Endothelial cell (in vitro differentiated cells): ENCODE measurements at places on chromosomes 5 and 9.

- no peak for DNase-seq
- no peaks in the 10 kb centered on the region for H3K27me3 ChIP-seq
- no peaks in the 10 kb centered on the region for H3K36me3 ChIP-seq
Measured at GRCh38 chr5:155290937-155291336, 277.4 kb downstream of the KIF4B start.

- H3K27ac ChIP-seq, result no peak overlapping the region
- H3K27me3 ChIP-seq, result peaks cover 1% of the 10 kb centered on the region
- H3K4me3 ChIP-seq, result no peak overlapping the region
- H3K4me1 ChIP-seq, result peaks cover 3% of the 10 kb centered on the region
- no peak for DNase-seq
- H3K36me3 ChIP-seq, result no peaks in the 10 kb centered on the region
Measured at GRCh38 chr9:27469550-27469949, 54.5 kb upstream of the IFNK start.

DNA sequence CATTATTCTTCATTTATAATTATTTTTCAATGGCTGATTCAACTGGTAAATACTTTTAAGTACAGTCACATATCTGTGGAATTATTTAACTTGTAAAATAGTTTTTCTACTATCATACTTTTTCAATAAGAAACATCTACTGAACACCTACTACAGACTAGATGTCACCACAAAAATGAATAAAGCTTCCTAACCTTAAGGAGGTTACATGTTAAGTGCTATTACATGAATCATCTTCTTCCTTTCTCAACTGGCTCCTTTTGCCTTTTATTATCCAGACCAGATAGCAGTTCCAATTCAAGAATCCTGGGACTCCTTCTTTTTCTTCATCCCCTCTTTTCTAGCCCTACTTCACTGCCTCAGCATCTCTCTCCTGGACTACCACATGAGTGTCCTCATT is 4.7 kb downstream of the PGGT1B start:
- DNase-seq, result no peak
- no peak overlapping the region for H3K27ac ChIP-seq
- peaks cover 27% of the 10 kb centered on the region for H3K4me1 ChIP-seq
- no peaks in the 10 kb centered on the region for H3K27me3 ChIP-seq
- no peak overlapping the region for H3K4me3 ChIP-seq

GRCh38 chr9:109751253-109751652 is 28.7 kb upstream of the PALM2AKAP2 start:
- no peak overlapping the region for H3K27ac ChIP-seq
- no peak for DNase-seq
- H3K27me3 ChIP-seq, result peaks cover 7% of the 10 kb centered on the region
- no peak overlapping the region for H3K4me3 ChIP-seq
- H3K36me3 ChIP-seq, result no peaks in the 10 kb centered on the region
- H3K4me1 ChIP-seq, result peaks cover 7% of the 10 kb centered on the region

DNA sequence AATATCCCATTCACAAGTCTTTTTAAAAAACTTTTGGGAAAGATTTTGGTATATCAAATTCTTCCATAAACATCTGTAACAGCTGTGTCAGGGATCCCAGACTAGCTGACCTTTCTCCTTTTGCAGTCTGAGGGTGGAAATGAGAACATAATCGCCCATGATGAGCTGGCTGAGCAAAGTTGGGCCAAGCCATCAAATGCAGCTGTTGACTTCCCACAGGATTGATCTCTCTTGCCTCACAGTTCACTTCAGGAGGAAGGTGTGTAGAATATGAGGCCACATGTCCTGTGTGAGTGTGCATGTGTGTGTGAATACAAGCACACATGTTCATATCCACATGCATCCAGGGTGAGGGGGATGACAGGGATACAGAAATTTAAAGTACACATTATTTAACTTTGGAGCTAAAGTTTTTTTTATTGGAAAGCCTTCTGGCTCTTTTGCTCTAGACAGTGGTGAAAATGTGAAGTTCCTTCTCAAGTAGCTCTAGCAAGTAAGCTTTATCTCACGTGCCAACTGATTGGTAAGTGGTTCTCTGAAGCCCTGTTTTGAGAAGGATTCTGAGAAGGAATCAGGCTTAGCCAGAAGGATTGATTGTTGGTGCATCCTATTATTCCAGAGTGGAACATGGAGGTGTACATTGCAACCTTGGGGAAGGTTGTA is 468.8 kb upstream of the DMAC1 start:
- H3K4me3 ChIP-seq, result no peak overlapping the region
- no peak for DNase-seq
- no peaks in the 10 kb centered on the region for H3K4me1 ChIP-seq
- no peaks in the 10 kb centered on the region for H3K27me3 ChIP-seq
- H3K27ac ChIP-seq, result no peak overlapping the region

GRCh38 chr5:108125771-108126511 is 256.0 kb downstream of the FBXL17 start:
- no peaks in the 10 kb centered on the region for H3K36me3 ChIP-seq
- no peaks in the 10 kb centered on the region for H3K4me1 ChIP-seq
- H3K27me3 ChIP-seq, result no peaks in the 10 kb centered on the region
- no peak overlapping the region for H3K27ac ChIP-seq

- no peak for DNase-seq
- H3K4me3 ChIP-seq, result no peak overlapping the region
- no peaks in the 10 kb centered on the region for H3K36me3 ChIP-seq
- H3K27me3 ChIP-seq, result peaks cover 8% of the 10 kb centered on the region
Measured at GRCh38 chr5:154612666-154613065, 134.6 kb upstream of the HAND1 start.

GRCh38 chr5:61620699-61621182 is 288.7 kb downstream of the ZSWIM6 start:
- H3K36me3 ChIP-seq, result no peaks in the 10 kb centered on the region
- DNase-seq, result no peak
- peaks cover 16% of the 10 kb centered on the region for H3K4me1 ChIP-seq
- H3K4me3 ChIP-seq, result no peak overlapping the region

DNA sequence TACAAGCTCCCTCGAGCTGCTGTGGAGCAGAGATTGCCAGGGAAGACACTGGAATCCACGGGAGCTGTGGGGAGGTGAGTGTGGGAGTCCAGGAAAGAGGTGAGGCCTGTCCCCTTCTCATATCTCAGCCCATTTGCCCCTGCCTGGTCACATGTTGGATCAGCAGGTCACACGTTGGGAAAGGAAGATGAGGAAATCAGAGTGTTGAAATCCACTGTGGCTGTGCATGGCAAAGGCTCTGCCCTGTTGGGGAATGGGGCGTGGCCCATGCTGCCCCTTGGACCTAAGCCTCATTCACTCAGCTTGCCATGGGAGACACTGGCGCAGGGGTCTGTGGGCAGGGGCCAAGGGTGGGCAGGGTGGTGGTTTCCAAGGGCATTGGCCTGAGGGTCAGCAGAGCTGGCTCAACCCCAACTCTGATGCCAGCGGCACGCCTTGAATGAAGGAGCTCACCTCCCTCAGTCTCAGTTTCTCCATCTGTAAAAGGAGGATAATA is 85.4 kb upstream of the CPEB4 start:
- no peaks in the 10 kb centered on the region for H3K4me1 ChIP-seq
- no peaks in the 10 kb centered on the region for H3K27me3 ChIP-seq
- peaks cover 3% of the 10 kb centered on the region for H3K36me3 ChIP-seq
- H3K4me3 ChIP-seq, result no peak overlapping the region
